ENCODE measurements at places on chromosomes 13 and 19.

DNA sequence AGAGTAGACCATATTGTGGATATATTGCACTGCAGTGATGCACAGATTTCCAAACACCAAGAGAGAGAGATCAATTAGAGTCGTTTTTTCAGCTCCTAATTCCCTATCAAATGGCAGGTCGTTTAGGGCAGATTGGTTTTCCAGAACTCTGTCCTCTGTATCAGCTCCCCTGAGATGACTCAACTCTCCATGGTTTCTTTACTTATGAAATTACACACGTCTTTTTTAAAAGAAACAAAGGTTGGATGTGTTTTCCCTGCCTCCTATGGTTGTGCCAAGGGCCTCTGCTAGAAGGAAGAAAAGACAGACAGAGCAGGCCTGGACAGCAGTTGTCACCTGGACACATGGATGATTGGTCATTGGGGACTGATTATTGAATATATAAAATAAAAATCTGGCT, 478.1 kb upstream of the NBEA start:
- peak; percentile 15 for DNase-seq
- no peaks in the 10 kb centered on the region for H3K36me3 ChIP-seq
- H3K4me3 ChIP-seq: no peak overlapping the region
- H3K4me1 ChIP-seq: no peaks in the 10 kb centered on the region

DNA sequence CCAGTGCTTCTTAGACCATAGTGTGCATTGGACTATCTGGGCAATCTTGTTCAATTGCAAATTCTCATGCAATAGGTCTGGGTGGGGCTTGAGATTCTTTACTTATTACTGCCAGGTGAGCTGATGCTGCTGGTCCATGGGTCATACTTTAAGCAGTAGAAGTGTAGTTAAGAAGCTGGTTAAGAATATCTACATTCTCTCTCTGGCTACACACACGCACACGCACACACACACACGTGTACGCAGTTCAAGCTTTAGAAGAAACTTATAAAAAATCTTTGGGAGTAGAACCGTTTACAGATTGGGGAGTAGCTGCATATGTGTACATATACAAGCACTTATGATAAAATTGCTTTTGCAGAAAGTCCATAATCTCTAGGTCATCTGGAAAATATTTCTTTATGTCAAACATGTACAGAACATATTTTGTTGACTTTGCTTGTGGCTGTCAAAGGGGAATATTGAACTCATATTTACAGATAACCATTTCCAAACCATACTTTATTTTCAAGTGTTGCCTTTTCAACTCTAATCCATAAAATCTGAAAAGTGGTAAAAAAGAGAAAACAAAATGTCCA, 99.7 kb downstream of the GPC6 start:
- H3K36me3 ChIP-seq: no peaks in the 10 kb centered on the region
- H3K27ac ChIP-seq: no peak overlapping the region

DNA sequence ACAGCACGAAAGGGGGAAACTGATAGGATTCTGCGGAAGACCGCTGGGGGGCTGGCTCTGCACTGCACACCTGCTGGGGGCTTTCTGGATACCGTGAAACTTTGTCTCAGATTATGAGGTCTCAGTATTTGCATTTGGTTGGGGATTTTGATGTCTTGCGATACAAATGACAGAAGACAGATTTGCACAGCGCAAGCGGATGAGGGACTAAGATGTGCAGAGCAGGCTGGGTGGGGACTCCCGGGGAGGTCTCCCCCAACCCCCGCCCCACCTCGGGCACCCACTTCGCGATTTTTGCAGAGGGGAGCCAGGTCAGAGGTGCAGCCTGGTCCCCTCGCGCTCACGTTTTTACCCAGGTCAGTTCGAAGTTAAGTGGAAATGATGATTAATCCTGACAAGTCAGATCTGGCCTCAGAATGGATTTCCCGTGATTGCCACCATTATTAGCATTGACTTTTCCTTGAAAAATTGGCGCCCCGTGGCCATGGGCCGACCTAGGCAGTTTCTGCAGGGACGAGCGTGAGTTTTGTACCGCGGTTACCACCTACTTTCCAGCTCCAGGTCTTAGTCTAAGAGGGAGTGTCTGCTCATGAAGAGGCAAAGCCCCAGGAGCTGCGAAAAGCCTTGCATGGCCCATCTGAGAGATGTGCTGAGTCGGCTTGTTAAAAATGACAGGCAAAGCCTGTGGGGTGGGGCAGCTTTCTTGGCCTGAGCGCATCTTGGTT, 1.3 kb upstream of the GJB2 start:
- peaks cover 88% of the 10 kb centered on the region for H3K27me3 ChIP-seq
- H3K36me3 ChIP-seq: no peaks in the 10 kb centered on the region
- no peak overlapping the region for H3K27ac ChIP-seq
- no peak for DNase-seq

DNA sequence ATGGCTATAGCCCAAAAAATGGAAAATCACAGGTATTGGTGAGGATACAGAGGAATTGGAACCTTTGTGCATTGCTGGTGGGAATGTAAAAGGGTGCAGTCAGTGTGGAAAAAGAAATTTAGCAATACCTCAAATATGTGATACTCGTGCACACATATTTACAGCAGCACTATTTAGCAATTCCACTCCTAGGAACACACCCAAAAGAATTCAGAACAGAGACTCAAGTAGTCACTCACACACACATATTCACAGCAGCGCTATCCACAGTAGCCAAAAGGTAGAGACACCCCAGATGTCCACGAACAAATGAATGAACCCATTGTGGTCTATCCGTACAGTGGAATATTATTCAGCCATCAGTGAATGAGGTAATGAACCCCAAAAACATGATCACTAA, 114.0 kb downstream of the COL4A2 start:
- H3K36me3 ChIP-seq: no peaks in the 10 kb centered on the region
- peaks cover 21% of the 10 kb centered on the region for H3K4me1 ChIP-seq
- no peak overlapping the region for H3K4me3 ChIP-seq
- H3K27me3 ChIP-seq: no peaks in the 10 kb centered on the region

DNA sequence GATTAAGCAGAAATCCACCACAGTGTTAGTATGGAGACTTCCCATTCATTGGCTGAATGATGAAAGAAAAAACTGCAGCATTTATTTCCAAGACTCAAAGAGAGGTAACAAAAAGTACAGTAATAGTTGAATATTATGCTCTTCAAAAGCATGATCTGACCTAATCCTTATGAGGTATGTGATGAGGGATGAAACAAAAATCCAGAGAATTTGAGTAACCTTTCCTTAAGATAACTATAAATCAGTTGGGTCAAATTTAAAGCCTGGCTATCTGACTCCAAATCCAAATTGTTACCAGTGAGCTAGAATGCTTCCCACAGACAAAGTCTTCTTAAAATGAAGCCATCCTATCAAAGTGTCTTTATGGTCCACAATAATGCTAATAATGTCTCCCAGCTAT, 38.1 kb downstream of the NUFIP1 start:
- no peaks in the 10 kb centered on the region for H3K4me1 ChIP-seq
- DNase-seq: no peak
- H3K27me3 ChIP-seq: no peaks in the 10 kb centered on the region
- H3K27ac ChIP-seq: no peak overlapping the region
- no peak overlapping the region for H3K4me3 ChIP-seq
- H3K36me3 ChIP-seq: no peaks in the 10 kb centered on the region

- no peaks in the 10 kb centered on the region for H3K27me3 ChIP-seq
- peaks cover 34% of the 10 kb centered on the region for H3K4me1 ChIP-seq
- DNase-seq: peak; percentile 87
These were observed 263.9 kb downstream of the MZT1 start for GRCh38 chr13:72463561-72463960.

DNA sequence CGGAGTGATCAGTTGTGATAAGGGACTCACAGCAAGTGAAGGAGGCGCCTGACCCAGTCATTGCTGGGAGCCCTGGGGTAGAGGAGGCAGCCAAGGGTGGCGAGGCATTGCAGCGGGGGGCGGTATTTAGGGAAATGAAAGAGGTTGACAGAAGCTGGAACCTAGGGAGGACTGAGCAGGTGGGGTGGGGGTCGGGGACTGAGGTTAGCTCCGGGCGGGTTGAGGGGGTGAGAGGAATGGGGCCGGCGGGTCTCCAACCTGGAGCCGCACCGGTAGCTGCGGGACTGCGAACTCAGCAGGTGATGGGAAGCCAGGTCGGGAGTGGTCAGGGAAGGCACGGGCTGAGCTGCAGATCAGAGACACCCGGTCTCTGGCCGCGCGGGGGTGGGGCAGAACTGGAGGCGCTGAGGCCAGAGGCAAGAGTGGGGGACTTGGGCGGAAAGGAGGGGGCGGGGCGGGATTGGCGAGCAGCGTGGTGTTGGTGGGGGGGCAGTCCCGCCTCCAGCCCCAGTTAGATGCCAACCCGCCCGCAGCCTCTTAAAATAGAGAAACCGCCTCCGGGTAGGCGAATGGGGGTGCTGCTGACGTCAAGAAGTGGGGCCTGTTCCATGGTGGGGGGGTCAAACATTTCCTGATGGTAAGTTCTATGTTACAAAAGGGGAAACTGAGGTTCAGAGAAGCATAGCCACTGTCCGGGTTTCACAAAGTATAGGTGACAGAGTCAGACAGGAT, 1.5 kb downstream of the MAST3 start:
- H3K4me1 ChIP-seq: no peaks in the 10 kb centered on the region
- H3K4me3 ChIP-seq: no peak overlapping the region
- no peaks in the 10 kb centered on the region for H3K36me3 ChIP-seq

DNA sequence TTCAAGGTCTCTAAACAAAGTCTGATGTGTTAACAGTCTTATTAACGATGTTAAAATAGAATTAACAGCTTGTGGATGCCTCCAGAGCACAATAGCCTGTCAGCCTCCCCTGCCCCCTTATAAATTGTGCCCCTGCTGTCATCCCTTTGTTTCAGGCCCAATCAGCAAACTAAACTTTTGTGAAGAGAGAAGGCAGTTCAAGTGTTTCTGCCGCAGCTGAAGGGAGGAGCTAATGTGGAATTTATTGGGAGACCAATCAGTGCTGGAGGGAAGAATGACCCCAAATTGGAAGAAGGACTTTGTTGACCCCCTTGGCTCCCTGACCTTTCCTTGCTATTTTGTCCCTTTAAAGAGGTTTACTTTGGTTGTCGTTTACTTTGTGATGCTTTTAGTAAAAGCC, 160.5 kb downstream of the TM9SF2 start:
- H3K36me3 ChIP-seq: no peaks in the 10 kb centered on the region
- H3K27me3 ChIP-seq: peaks cover 9% of the 10 kb centered on the region
- no peak for DNase-seq
- no peak overlapping the region for H3K27ac ChIP-seq

DNA sequence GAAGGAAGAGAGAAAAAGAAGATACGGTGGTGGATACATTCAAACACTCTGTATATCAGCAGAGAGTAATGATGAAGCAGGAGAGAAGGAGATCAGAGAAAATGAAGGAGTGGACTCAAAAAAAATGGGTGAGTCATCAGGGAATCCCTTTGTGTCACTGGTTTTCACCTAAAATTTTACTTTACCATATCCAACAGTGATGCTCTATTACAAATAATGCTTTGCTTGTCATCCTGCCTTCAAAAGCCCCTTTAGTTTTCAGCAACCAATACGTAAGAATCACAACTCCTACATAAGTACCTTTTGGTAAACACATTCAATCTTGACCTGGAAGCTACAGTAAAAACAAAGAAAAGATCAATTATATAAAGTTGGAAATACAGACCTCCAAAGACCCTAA, 88.8 kb downstream of the ENOX1 start:
- H3K27ac ChIP-seq: no peak overlapping the region
- no peaks in the 10 kb centered on the region for H3K27me3 ChIP-seq
- no peak overlapping the region for H3K4me3 ChIP-seq
- peaks cover 5% of the 10 kb centered on the region for H3K4me1 ChIP-seq
- no peaks in the 10 kb centered on the region for H3K36me3 ChIP-seq

- no peak overlapping the region for H3K4me3 ChIP-seq
- H3K4me1 ChIP-seq: peaks cover 17% of the 10 kb centered on the region
- no peak for DNase-seq
- H3K36me3 ChIP-seq: no peaks in the 10 kb centered on the region
These were observed 85.6 kb downstream of the RXFP2 start for GRCh38 chr13:31824705-31825517.

DNA sequence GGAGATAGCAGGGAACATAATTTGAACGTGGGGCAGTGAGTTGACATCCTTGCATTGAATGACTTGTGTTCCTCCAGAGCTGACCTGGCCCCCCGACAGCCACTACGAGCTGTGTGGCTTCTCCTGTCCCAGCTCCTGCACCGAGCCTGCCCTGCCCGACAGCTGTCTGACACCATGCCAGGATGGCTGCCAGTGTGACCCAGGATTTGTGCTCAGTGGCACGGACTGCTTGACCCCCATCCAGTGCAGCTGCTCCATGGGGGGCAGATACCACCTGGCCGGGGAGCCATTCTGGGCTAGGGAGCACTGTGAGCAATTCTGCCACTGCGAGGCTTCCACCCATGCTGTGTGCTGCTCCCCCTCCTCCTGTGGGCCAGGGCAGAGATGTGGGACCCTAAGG, 29.2 kb upstream of the FXYD3 start:
- H3K27ac ChIP-seq: no peak overlapping the region
- no peaks in the 10 kb centered on the region for H3K27me3 ChIP-seq
- H3K4me3 ChIP-seq: no peak overlapping the region
- H3K36me3 ChIP-seq: no peaks in the 10 kb centered on the region

DNA sequence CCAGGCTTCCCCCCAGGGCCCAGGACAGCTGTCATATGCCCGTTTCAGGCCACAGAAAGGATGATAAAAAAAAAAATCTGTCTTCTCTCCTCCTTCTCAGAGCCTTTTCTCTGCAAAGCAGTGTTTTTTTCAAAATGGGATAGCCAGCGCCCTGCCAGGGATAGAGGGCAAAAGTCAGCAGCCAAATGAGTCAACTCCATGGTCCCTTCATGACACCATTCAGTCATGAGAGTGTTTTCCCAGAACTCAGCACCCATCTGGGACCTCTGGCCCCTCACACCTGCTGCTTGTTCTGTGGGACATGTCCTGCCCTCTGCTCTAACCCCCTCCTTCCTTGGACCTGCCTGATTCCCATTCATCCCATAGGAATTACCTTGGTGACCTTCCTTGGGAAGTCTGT, 95.0 kb downstream of the CYSLTR2 start:
- H3K36me3 ChIP-seq: no peaks in the 10 kb centered on the region
- DNase-seq: no peak
- no peak overlapping the region for H3K4me3 ChIP-seq
- no peak overlapping the region for H3K27ac ChIP-seq
- H3K4me1 ChIP-seq: no peaks in the 10 kb centered on the region

DNA sequence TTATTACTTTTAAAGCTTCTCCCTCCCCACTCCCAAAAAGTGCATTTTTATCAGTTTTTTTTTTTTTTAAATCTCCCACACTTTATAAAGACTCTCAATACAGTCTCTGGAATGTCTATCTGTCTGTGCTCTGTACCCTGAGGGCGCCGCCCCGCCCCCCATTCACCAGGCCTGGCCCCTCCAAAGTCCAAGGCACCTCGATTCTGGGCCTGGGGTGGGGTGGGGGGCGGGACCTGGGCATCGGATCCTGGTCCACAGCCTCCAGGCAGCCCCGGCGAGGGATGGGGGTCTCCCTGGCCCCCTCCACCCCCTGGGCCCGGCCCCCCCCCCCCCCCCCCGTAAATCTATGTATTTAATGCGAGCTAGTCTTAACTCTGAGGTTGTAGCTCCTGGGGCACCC, 23.3 kb downstream of the ZBTB7A start:
- H3K27ac ChIP-seq: no peak overlapping the region
- no peak for DNase-seq
- H3K4me1 ChIP-seq: no peaks in the 10 kb centered on the region

GRCh38 chr19:15263361-15263985, 31.2 kb upstream of the EPHX3 start:
- no peak overlapping the region for H3K4me3 ChIP-seq
- no peaks in the 10 kb centered on the region for H3K27me3 ChIP-seq
- H3K36me3 ChIP-seq: peaks cover 58% of the 10 kb centered on the region
- no peak overlapping the region for H3K27ac ChIP-seq
- no peaks in the 10 kb centered on the region for H3K4me1 ChIP-seq
- DNase-seq: no peak

Measured in cardiac muscle cell (in vitro differentiated cells and primary cell).